Stimulated activated CD4-positive, alpha-beta T cell treated with anti-CD3 and anti-CD28 coated beads, Interleukin-12 subunit alpha, Interleukin-12 subunit beta, amount 100 ng/mL, for 48 hours (primary cell): ENCODE measurements at places on chromosomes 11 and 22.

DNA sequence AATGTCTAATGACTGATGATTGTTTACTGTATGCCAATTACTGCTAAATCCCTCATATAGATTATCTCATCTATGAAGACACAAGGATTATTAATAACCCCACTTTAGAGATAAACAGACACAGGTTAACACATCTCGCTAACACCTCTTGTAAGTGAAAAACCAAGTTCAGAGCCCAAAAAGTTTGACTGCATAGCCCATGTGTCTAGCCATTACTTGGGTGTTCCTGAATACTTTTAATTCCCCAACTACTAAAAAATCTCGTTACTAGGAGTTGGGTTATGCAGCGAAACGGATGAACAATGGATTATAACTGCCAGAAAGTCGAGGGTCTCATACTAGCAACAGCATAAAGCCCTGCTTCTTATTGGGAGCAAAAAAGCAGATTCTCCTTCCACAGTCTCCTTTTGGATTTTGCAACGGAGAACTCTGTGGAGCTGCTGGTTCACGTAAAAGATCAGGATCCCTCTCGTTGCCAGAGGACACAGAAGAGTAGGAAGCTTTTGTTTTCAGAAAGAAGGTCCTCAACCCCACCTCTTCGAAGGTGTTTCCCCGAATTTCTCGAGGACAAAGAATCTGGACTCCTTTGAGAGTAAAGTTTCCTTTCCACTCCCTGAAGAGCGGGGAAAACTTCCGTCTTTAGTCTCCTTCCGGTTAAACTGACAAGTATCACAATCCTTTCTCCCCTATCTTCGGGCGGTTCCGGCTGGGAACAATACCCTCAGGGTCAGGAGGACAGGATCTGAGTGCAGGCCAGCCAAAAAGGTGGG is 979 bp downstream of the ZBED5 start:
- peak; percentile 28 for DNase-seq

DNA sequence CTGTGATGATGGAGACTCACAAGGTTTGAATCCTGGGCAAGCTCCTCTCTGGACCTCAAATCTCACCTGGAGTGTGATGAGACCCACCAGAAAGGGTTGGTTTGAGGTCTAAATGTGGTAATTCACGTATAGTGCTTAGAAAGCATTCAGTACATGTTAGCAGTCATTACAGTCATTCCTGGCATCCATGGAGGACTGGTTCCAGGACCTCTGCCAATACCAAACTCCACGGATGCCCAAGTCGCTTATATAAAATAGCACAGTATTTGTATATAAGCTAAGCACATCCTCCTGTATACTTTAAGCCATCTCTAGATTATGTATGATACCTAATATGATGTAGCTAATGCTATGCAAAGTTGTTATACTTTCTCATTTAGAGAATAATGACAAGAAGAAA is 67.6 kb upstream of the CYP2D6 start:
- no peak for DNase-seq

- no peak for DNase-seq
These were observed 6.4 kb downstream of the PLA2G3 start for GRCh38 chr22:31133911-31134310.

DNA sequence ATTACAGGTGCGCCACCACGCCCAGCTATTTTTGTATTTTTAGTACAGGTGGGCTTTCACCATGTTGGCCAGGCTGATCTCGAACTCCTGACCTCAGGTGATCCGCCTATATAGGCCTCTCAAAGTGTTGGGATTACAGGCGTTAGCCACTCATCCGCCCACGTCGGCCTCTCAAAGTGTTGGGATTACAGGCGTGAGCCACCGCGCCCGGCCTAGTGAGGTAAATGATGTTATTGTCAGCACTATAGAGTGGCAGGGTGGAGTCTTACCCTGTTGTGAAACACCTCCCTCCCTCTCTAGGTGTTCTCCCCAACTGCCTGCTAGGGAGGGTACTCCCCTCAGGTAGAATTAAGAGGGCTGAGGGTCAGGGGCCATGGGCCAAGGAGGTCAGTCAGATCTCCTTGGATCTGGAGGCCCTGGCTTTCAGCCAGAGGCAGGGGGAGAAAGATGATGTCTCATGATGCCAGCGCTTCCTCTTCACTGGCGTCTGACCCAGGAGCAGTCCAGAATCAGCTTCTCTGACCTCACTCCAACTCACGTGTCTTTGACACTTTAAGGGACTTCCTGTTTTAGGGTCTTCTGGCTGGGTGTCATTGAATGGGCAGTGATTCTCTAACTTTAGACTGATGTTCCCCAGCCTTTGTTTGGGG is 2.0 kb downstream of the GGA1 start:
- no peak for DNase-seq

- DNase-seq = no peak
These were observed 554.7 kb downstream of the SOX6 start for GRCh38 chr11:15801616-15802015.

DNA sequence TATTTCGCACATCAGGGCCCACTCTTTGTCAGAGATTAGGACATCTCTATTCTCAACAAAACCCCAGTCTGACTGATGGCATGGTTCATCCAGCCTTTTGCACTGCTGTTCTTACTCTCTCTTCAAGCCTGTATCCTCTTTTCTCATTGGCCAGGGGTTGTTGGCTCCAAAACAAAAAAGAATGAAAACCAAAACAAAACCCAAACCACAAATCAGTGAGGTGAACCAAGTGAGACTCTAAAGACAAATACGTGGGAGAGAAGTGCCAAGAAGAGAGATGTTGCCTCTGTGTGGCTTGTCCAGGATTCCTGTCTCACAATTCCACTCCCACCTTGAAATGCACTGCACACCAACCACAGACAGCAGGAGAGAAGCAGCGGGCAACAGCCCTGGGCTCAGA is 278.9 kb upstream of the NARS2 start:
- DNase-seq = no peak

DNA sequence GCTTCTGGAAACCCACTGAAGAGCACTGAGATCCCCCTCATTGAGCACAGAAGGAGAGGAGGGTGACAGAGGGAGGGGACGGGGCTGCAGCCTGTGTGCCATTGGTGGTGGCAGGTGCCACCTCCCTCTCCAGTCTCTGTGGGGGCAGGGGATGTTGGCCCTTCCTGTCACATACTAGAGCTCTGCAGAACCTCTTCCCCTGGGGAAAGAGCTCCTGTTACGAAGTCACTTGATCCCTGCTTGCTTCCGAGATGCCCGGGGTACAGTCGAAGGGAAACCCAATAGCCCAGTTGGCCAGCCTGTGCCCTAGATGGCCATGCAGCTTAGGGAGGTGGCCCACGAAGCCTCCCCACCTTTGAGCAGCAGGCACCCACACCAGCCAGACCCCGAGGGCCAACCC is 29.4 kb downstream of the DAGLA start:
- DNase-seq = no peak

- no peak for DNase-seq
These were observed 100.1 kb downstream of the SLC1A2 start for GRCh38 chr11:35318977-35319925.

GRCh38 chr22:48416396-48417224 is 1411.1 kb downstream of the BRD1 start:
- no peak for DNase-seq

DNA sequence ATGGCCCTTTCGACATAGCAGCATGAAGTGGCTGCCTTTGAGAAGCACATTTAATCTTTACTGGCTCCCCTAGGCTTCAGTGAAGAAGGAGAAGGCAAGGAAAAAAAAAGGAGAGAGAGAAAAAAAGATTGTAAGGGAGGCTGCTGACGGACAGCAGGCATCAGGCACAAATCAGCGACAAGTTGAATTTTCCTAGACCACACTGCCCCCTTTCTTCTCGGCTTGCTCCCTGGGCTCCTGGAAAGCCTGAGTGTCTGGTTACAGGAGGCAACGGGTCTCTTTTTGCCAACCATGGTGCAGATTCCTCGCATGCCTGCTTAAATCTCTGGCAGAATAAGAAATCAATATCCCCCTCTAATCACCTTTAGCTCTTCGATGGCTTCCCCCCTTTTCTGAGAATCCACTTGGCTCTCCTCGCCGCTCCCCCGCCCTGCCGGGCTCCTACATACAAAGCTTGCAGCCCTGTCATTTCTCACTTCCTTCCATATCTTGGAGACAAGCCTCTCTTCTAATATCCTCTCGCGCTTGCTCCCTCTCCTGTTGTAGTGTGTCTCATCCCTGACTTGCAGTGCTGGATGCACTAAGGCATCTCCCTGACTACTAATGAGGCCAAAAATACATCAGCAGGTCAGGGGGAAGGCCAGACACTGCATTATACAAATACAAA is 14.3 kb downstream of the BLID start:
- DNase-seq = no peak

DNA sequence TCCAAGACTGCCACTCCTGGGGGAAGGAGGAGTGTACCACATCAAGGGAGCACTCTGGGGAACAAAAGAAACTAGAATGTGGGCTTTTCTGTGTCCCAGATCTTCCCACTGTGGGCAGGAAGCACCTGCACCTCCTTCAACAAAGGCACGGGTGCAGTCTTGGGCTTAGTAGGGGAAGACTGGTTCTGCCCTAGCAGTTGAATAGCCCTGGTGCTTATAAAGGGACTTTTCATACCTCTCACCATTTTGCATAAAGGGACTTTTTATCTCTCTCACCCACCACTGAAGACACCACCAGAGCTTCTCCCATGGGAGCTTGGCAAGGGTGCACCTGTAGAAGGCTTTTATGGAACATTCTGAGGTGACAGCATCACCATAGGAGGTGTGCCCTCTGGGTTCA is 65.8 kb upstream of the MS4A8 start:
- DNase-seq = no peak

DNA sequence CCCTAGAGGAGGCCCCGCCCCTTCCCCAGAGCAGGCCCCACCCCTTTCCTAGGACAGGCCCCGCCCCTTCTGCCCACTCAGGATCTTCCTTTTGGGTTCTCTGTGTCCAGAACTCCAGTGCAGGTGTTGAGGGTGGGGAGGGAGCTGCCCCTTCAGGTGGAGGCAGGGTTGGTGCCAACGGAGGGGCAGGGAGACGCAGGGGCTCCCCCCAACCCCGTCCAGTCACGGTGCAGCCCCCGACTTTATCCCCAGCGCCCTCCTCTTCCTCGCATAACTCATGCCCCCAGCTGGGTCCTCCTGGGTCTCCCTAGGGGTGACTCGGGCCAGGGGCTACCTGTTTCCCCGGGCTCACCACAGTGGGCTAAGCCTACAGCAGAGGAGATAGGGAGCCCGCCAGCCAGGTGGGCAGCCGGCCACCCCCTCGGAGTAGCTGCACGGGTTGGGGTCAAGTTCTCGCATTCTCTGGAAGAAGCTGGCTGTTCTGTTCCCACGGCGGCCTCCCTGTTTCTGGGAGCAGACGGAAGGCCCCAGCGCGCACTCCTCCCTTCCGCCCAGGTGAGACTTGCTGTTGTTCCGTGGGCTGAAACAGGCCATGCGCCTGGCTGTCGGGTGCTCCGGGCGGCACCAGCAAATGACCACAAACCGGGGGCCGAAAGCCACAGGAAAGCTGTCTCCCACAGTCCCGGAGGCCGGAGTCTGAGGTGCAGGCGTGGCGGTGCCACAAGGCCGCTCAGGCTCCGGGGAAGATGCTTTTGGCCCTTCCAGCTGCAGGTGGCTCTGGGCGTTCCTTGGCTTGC is 38.9 kb downstream of the MUC2 start:
- DNase-seq = no peak

DNA sequence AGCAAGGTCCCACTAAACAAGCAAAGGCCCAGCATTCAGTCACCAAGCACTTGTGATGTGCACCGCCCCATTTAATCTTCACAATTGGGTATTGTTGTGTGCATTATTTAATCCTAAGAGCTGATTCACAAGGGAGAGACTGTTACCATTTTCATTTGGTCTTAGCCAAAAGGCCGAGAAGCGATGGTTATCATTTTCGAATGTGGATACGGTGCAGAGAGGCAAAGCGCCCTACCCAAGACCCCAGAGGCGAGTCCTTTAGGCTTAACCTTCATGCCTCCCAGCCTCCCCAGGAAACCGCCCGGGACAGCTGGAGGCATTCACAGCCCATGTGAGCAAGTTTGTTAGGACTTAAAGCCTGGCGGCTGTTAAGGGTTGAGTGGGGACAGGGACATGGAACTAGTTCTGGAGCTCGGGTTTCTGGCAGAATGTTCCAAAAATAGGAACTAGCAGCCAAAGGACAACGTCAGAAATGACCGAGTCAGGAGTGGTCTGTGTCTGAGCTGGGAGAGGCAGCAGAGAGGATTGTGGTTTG is 13.0 kb upstream of the UPK3A start:
- DNase-seq = no peak

DNA sequence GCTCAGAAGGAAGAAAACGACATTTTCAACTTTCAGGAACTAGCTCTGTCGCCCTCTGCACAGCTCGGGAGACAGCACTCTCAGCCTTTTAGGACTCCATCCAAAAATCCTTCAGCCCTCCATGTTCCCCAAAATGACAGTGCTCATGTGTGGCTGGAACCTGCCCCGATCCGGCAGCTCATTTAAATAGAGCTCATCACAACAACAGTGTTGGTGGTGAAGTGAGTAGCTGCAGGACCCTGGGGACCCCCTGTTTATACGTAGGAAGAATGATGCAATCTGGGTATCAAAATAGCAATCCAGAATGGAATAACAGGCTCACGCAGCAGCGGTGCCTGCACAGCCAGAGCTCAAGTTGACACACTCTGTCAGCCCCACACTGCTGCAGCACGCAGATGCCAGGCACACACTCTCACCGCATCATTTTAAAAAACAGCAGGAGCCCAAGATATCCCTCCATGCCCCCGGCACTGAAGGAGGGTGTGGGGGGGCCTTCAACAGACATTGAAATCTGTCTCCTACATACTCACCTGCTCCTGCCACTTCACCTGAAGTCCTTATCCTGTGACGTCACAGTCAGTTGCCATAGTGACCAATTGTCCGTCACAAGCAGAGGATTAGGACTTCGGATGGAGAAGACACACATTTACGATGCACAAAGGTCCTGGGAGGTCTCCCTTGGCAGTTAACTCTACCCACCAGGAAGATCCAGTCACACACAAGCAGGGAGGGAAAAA is 24.0 kb downstream of the TRIM66 start:
- DNase-seq = no peak

GRCh38 chr11:69075421-69076128 is 26.8 kb downstream of the TPCN2 start:
- DNase-seq = no peak

DNA sequence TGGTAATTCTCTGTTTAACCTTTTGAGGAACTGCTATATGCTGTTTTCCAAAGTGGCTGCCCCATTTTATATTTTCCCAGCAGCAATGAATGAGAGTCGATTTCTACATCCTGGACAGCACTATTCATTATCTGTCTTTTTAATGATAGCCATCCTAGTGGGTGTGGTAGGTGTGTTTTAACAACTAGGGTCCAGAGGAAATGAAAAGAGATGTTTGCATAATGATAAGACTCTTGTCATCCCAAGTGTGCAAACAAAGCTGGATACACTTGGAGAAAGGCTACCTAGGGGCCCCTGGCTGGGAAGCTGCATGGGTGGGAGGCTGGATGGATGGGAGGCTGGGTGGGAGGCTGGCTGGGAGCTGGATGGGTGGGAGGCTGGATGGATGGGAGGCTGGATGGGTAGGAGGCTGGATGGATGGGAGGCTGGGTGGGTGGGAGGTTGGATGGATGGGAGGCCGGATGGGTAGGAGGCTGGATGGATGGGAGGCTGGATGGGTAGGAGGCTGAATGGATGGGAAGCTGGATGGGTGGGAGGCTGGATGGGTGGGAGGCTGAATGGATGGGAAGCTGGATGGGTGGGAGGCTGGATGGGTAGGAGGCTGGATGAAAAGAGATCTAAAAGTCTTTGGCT is 158.0 kb downstream of the DSCAML1 start:
- DNase-seq = no peak
